Ovary (tissue), 10 donors: ENCODE measurements at places on chromosomes 3 and 15. TPM values are rescaled to one million over a fixed set of nuclear protein-coding genes. Genes with fewer than 3 reads are reported as not detected.

GRCh38 chr15:90680371-90680935 lies 36.7 kb upstream of the BLM start:
- DNase-seq, result no peak

- DNase-seq, result no peak
These were observed 50.9 kb downstream of the KLHL6 start for GRCh38 chr3:183504597-183504996.

DNA sequence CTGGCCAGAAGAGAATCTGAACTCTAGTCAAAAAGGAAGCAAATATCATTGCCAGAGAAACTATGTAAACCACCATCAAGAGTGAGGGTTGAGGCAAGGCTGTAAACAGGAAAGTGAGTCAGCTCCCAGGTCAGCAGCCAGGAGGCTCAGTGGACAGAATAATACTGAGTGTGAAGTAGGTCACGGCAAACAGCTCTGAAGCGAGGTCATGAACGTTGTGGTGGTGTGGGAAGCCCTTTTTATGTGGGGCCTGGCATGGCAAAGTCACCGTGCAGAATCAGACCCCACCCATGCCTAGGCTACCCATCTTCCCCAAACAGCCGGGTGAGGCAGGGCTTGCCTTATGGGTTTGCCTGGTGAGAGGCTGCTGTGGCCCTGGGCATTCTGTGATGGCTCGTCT lies 43.9 kb downstream of the THBS1 start:
- peak; percentile 55 for DNase-seq

DNA sequence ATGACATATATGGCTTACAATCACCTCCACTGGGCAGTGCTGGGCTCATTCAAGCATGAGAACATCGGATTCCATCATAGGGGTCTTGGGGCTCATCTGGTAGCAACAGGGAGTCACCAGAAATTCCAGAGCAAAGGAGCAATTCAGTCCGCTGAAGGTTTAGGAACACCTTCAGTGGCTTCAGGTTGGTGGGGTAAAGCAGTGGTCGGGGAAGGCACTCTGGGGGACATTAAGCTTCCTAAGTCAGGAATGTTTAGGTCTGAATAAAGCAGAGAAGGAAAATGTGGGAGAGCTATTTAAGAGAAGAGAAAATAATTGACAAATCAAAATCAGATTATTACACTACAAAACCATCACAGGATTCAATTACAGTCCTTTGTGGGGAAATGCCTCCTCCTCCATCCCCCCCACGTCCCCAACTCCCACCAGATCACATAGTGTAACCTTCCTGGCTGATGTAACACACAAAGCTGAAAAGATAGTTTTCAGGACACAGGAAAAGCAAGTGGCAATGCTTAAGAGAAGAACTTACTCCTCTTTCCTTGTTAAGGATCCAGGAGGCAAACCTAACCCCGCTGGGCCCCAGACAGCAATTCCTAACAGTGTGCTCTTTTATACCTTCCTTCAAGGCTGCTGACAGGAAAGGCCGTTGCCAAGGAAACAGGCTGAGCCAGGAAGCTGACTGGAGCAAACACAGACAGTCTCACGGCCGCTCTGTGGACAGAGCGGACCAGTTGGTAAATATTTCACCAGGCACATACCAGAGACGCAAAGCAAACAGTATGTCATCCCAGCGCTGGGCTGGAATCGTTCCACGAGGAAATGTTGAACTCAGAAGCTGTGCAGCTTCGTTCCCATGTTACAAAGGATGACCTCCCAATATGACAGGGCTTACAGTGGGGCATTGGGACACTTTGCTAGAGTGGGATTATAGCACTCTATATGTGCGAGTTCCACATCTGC lies 57.5 kb upstream of the LMCD1 start:
- peak; percentile 85 for DNase-seq

EIF2B5 gene
- total RNA-seq, result 26.6 TPM
